ENCODE measurements at places on chromosomes 2 and 18.

GRCh38 chr18:32684096-32684495 lies 88.7 kb downstream of the KLHL14 start:
- no peak for DNase-seq

DNA sequence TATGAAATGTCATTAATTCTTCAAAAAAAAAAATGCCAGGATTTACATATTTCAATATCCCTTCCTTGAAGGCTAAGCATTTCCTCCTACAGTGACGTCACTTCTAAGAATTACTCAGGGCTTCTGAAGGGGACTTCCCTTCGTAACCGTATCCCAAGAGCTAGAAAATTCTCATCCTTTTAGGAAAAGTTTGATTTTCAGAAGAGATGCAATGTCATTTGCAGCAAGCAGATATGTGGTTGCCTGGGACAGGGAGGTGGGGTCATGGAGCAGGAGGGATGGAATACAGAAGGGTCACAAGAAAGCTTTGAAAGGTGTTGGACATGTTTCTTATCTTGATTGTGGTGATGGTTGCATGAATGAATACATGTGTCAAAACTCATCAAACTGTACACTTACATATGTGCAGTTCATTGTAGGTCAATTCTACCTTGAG lies 97.0 kb upstream of the ATL2 start:
- no peak for DNase-seq

GRCh38 chr2:231794383-231794782 lies 8.1 kb downstream of the COPS7B start:
- no peak for DNase-seq

GRCh38 chr2:226585130-226585561 lies 214.5 kb downstream of the IRS1 start:
- no peak for DNase-seq

DNA sequence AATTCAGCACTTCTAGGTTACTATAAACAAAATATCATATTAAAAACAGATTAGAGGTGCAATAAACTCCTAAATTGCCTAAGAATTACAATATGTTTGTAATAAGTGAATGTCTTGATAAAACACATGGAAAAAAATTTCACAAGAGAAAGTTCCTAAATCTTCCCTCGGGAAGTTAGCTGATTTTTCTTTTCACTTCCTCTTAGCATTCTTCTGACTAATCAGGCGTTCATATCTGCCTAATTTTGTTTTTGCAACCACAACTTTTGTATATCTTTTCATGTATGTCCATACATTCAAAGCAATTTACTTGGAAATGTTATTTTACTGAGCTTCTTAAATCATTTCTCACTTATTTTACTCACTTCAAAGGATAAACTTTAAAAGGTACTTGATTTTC lies 88.5 kb downstream of the RTTN start:
- no peak for DNase-seq

GRCh38 chr2:124832521-124832920 lies 807.4 kb downstream of the CNTNAP5 start:
- no peak for DNase-seq

- DNase-seq: no peak
These were observed 13.7 kb downstream of the HES6 start for GRCh38 chr2:238225911-238226697.

GRCh38 chr2:171557363-171557762 lies 35.1 kb downstream of the CYBRD1 start:
- DNase-seq: no peak

- no peak for DNase-seq
These were observed 27.0 kb downstream of the LDLRAD4 start for GRCh38 chr18:13245481-13246000.

- DNase-seq: no peak
These were observed 78.4 kb upstream of the FANCL start for GRCh38 chr2:58319481-58319880.

- no peak for DNase-seq
These were observed 22.3 kb upstream of the C1QL2 start for GRCh38 chr2:119180892-119181291.

DNA sequence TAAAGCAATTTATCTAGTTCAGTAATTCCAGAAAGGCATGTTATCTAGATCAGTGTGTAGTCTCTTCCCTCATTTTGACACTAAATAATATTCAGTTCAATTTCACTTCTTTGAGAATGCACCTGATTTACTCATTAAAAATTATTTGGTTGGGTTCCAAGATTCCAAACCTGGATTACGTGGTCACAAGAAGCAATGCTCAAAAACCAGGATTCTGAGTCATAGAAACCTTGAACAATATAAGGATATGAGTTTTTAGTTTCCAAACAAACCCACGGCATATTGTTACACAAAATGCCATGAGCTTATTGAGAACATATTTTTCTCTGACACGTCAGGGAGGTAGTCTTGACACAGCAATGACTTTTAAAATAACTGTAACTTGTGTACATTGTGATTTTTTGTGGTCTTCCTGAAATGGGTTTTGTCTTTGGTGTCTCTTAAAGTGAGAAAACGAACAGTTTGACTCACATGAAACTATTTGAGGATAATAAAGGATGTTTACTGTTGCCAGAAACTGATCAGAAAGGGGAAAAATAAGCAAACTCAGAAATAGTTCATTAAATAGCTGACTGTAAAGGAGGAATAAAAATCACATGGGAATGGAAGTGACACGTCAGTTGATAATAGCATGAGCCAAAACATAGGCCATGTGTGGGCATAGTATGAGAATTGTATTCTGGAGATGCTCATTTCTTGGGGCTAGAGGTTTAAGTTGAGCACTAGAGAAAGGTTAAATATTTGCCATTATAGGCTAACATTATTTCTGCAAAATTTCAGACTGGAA lies 617.7 kb upstream of the CDH2 start:
- no peak for DNase-seq

DNA sequence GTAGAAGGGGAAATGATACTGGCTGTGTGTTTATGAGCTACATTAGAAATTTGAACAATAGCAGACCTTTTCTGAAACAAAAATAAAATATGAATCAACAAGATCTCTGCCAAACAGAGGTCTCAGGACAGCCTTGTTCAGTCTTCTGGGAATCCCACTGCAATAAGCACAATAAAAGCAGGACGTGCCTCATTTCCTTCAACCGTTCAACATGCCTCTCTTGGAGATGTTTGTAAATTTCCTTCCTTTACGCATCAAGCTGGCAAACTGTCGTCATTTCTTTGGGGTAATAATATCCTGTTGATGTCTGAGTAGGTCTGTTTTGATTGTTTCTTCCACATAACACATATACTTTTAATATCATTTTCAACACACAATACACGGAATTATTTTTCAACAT lies 77.2 kb downstream of the TCF4 start:
- DNase-seq: no peak

DNA sequence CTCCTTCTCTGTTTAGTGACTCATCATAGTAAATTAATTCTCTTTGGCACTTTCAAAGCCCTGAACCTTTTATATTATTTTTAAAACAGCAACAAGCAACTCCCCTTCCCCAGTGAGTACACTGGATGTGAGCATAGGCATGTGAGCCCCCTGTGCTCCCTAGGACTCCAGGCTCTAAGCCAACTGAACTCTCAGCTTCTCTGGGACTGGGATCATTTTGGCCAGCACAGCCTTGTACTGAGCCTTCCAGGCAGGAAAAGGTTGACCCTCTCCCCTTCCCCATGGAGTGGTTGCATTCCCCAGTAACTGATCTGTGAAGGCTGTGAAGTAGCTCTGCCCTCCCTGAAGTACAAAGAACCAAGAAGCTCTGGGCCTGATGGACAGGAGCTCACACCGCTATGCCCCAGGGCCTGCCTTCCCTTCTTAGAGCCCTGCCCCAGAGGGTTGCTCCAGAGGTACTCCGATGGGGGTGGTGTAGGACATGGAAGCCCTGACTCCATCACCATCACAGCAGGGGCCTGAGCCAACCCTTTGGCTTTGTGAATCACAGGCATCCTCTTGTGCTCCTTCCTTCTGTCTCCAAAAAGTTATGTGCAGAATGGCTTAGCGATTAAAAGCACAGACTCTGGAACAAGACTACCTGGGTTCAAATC lies 57.8 kb downstream of the ADD2 start:
- DNase-seq: no peak

DNA sequence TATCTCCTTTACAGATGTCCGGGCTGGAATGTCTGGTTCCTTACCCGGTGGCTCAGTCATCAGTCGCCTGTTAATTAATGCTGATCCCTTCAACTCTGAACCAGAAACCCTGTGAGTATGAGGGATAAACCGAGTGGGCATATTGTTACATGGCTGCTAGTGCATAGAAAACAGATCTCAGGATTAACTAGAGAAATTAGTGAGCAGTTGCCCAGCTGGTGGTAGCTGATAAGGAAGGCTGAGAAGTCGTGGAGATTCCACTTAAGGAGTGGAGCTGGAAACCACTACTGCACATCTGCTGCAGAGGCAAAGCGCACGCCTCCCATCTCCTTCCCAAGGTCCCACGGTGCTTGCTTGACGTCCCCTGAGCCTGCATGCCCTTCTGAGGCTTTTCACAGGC lies 97.7 kb downstream of the DGKD start:
- no peak for DNase-seq

- DNase-seq: no peak
These were observed 63.0 kb upstream of the MSH2 start for GRCh38 chr2:47339745-47340541.

- DNase-seq: no peak
These were observed 73.1 kb downstream of the RAB3GAP1 start for GRCh38 chr2:135124924-135125886.

DNA sequence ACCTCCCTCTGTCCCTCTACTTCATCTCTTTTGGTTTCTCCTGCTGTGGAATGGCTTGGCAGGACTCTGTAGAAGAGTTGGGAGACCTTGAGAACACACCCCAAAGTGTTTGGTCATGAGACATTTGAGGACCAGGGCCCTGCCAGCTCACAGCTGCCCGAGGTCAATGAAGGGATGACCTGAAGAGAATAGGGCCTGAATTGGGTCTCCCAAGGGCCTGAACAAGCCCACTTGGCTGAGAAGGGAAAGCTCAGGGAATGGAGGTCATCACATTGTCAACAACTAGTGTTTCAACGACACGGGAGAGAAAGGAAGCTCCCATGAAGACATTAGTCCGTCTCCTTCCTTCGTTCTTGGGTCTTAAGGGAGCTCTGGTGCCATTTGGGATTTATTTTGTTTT lies 52.8 kb downstream of the TTC32 start:
- DNase-seq: no peak

DNA sequence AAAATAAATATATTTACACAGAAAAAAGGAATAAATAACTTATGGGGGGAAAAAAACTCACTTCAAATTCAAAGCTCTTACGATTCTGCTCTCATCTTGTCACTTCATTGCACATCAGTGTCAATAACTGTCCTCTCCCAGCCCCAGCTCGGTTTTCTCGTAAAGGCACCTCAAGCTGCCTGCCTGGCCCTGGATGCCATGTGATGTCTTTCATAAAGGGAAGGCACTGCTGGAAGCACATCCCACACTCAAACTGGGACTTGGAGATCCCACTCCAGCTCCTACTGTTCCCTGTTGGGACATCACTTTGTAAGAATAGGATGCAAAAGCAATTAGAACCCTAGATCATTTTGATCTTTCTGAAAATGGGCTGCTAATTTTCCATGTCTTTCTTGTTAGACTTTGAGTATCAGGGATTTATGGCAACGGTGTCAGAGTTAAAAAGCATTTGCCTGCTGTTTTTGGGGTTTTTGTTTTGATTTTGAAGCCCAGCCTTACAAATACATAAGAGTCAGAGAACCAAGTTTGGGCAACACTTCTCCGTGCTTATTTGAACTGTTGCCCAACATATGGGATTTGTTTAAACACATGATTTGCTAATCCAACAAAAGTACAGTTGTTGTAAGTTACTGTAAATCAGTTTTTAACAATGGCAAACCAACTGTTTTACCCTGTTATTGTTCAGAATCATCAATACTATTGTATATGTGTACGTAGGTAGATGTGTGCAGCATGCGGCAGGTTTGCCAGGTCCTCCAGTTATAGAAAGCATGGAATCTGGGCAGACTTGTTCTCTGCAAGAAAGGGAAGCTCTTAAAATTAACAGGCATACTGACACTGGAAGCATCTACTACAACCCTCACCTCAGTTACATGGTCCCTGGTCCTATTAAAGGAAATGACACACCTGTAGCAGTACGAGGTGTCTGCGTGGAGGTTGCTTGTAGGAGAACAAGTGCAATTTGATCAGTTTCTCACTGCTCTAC lies 20.6 kb downstream of the SERTAD2 start:
- DNase-seq: no peak

- DNase-seq: no peak
These were observed 8.2 kb upstream of the MAP4K4 start for GRCh38 chr2:101689114-101689825.

- DNase-seq: no peak
These were observed 29.9 kb downstream of the TPGS2 start for GRCh38 chr18:36798738-36799473.

GRCh38 chr2:232689152-232689910 lies 7.8 kb upstream of the GIGYF2 start:
- DNase-seq: no peak

GRCh38 chr2:98242003-98242402 lies 104.3 kb upstream of the CNGA3 start:
- no peak for DNase-seq

DNA sequence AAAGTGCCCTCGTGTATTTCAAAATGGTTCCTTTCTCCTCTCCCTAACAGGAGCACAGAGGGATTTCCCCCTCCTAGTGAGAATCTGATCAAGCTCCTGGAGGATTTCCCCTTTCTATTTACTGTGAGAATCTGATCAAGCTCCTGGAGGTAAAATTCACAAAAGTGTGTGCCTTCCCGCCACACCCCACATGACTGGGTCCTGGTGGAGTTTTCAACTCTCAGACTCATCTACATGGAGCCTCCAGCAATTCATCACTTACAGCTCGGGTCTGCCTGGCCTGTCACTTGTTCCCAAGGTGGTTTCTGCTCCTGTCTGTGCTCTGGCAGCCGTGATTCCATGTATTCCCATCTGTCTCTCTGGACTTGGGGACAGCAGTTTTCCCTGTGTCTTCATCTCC lies 590.7 kb downstream of the FBXO15 start:
- no peak for DNase-seq

DNA sequence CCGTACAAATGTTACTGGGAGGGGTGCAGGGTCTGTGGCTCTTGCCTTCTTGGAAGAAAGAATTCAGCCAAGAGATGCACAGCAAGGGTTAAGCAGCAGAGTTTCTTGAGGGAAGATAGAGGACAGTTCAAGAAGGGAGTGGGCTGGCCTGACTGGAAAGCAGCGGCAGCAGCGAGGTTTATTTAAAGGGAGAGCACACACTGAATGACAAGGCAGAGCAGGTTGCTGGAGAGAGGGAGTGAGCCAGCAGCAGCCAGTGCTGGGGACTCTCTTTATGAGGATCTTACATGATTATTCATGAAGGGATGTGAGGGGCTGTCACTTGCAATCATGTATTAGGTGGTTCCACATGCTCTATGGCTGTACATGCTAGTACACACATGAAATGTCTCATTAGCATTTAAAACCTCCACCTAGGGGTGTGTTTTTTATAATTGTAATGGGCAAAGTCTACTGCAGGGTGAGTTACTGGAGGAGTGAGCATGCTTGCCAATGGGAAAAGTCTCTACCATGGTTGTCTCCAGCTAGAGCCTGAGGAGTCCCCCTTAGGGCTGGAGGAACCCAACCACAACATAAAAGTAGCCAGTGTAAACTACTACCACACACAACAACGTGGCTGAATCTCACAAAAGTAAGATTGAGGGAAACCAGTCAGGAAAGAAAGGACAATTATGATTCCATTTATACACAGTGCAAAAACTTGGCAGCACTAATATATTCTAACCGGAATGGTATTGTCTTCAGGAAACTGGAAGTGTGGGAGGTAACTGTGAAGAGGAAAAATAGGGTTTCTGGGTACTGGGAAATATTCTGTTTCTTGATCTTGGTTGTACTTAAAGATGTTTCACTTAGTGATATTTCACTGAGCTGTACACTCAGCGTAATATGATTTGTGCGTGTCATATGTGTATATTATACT lies 87.6 kb upstream of the FAM110C start:
- DNase-seq: no peak
